ENCODE measurements at places on chromosomes 16 and 17. TPM values are rescaled to one million over a fixed set of nuclear protein-coding genes. Genes with fewer than 3 reads are reported as not detected.

GRCh38 chr17:44297975-44298374 is 10.4 kb upstream of the RUNDC3A start:
- no peak for DNase-seq

- DNase-seq, result no peak
These were observed 233.1 kb downstream of the CBLN1 start for GRCh38 chr16:49048557-49048956.

DNA sequence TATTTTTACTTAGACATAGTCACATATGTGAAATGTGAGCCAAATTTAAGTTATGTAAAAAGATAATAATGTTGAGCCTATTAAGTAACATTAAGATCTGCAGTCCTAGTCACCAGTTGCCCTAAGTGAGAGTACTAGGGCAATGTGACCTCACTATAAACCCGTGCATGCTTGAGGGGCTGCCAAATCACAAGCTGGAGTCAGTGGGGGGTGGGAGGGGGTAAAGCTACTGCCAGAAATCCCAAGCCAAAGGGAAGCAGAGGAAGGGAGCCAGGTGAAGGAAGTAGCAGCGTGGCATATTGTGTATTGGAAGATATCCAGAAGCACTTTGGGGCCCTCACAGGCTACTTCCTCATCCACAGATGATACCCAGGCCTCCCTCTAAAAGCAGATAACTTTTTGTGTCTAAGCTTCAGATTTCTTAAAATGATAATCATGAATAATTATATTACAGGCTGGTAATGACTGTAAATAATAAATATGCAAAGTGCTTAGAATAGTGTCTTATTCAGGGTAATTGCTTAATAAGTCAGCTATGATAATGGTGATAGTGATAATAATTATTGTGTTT is 134.1 kb downstream of the CA10 start:
- no peak for DNase-seq

GRCh38 chr17:14429084-14429483 is 128.2 kb downstream of the HS3ST3B1 start:
- DNase-seq, result no peak

DNA sequence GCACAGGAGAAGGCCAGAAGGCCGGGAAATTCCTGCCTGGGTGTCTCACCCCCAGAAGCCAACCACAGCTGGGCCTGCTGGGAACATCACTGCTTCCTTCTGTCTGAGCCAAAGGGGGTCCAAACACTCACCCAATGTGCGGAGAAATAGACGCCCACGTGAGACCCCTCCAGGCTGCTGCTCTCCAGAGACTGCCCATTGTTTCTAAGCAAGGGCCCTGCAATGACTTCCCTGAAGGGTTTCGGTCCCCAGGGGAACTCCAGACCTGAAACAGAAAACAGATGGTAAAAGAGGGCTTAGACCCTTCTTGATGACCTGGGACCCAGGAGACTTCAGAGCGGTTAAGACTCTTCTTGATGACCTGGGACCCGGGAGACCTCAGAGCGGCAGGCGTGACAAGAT is 41.3 kb downstream of the MRM3 start:
- no peak for DNase-seq

DNA sequence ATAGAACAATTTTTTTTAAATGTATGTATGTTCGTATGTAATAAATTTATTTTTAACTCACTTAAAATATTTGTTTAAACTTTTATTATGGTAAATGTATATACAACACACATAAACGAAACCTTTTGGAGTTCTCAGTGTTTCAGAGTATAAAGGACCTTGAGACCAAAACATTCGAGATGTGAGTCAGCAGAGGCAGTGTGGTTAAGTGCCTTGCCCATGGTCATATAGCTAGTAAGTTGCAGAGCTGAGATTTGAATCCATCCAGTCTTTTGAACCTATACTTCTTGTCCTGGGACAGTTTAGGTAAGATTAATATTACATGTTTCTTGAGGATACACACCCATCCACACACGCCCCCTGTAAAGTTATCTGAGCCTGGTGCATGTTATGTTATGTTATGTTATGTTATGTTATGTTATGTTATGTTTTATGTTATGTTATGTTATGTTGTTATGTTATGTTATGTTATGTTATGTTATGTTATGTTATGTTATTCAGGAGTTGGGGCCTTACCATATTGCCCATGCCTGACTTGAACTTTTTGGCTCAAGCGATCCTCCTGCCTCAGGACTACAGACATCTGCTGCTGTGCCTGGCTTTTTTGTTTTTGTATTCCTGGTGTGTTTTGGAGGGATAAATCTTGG is 41.8 kb downstream of the TNRC6A start:
- DNase-seq, result no peak

DNA sequence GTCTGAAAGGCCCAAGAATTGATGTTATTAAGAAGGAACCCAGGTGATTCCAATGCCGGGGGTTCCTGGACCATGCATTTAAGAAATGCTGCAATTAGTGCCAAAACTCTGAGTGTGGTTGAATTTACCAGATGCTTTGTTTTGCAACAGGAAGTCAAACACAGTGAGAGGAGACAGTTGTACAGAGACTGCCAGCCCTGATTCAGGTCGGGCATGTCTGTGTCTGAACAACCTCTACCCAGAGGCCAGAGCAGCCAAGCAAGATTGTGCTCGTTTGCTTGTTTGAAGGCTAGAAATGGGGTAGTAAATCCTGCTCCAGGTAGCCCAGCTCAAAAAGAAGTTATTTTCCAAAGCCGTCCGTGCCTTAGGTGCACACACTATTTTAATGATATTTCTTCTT is 412.4 kb upstream of the ERCC4 start:
- no peak for DNase-seq

DNA sequence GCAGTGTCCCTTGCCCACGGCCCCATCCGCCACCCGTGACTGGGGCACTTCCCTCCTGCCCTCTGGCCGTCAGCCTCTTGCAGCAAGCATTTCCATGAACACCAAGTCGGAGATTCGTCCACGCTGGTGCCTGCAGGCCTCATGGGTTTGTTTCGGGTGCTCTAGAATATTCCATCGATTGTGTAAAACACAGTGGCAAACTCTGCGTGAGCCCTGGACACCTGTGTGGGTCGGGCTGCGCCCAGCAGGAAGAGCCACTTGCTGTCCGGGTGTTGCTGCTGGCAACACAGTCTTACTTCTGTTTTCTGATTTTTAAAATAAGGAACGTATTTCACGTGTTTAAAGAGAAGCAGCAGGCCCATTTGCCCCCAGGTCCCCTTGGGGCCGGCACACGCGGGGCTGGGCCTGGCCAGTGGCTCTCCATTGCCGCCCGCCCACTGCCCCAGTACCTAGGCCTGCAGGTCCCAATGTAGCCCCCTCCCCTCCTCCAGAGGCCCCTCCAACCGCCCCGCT is 10.0 kb downstream of the CYBC1 start:
- DNase-seq, result no peak

- DNase-seq, result peak; percentile 50
These were observed 21.3 kb upstream of the CDH15 start for GRCh38 chr16:89150090-89150835.

DNA sequence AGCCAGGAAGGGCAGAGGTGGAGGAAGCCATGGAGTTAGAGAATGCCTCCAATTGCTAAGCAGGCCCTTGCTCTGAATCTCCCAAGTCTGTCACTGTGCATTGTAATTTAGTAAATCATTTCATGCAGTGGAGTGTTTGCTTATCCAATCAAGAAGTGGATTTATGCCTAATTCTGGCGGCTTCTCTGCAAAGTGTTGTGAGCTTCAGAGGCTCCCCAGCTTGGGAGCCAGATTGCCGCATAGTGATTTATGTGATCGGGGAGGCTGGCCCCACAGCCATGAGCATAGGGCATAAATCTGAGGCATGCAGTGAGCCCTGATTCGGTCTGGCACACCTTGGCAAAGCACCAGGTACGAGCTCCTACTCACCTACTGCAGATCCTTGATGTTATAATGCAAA is 520.8 kb downstream of the HS3ST4 start:
- no peak for DNase-seq

DNA sequence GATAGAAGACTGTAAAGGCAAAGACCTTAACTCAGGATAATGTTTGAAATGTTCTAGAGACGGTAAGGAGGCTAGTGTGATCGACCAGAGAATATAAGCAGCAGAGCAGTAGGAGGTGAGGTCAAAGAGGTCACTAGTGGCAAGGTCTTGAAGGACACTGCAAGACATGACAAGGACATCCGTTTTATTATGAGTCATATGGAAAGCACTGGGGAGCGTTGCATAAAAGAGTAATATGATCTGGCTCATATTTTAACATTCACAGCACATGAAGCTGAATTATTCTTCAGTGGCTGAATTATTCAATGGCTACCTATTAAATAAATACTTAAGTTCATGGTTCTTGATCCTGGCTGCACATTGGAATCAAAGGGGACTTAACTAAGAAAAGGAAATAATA is 123.7 kb downstream of the SOX9 start:
- DNase-seq, result no peak

- no peak for DNase-seq
These were observed 21.2 kb downstream of the EARS2 start for GRCh38 chr16:23535901-23536300.

GRCh38 chr16:85327731-85328675 is 215.7 kb upstream of the CIBAR2 start:
- peak; percentile 82 for DNase-seq

- peak; percentile 95 for DNase-seq
These were observed 20.5 kb upstream of the RPTOR start for GRCh38 chr17:80523956-80524712.

- peak; percentile 79 for DNase-seq
These were observed 37.0 kb upstream of the ZNF750 start for GRCh38 chr17:82876602-82877379.

- no peak for DNase-seq
These were observed 45.8 kb upstream of the PLCG2 start for GRCh38 chr16:81733295-81733694.

- DNase-seq, result peak; percentile 33
These were observed 56.9 kb downstream of the PRKCA start for GRCh38 chr17:66359351-66359750.

DNA sequence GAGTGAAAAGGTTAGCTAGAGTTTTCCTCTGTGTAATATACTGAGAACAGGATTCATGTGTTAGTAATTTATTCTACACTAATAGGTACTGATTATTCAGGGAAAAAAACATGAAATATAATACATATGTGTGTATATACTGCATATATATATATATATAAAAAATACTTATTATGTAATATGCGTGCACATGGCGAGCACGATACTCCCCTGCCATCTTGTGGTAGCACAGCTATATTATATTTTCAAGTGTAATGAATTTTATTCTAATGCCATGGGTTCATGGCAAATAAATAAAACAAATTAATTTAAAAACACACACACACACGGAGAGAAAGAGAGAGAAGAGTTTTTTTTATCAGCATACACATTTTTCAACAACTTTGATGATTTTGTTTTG is 460.6 kb downstream of the KCNJ2 start:
- no peak for DNase-seq

GRCh38 chr17:33981711-33982601 is 273.1 kb upstream of the CCL2 start:
- DNase-seq, result no peak

- no peak for DNase-seq
These were observed 2.7 kb downstream of the OTOP3 start for GRCh38 chr17:74938194-74938950.

- DNase-seq, result peak; percentile 56
These were observed 10.7 kb upstream of the ZNF423 start for GRCh38 chr16:49866595-49867071.

DNA sequence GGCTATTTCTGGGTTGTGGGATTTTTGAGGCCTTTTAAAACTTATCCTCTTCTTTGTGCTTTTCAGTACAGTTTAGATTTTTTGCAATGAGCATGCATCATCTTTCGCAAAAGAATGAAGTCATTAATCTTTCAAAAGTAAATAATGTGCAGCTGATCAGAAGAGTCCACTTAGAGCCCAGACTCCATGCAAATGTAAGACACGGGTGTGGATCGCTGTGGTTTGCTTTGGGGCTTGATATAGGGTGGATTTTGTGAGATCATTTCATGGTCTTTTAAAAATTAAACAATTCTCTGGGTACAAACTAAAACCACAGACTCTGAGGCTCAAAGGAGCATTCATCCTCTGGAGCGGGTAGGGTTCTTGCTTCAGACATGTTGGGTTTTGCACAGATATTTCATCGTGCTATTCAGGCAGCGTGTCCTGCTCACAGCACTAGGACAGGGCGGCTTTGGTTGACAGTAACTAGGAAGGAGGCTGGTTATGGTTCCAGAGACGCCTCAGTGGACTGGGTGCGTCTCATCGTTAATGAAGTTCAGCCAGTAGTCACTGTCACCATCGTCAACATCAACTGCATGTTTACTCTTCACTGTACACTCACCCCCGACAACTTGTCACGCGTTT is 129.4 kb upstream of the PLCG2 start:
- no peak for DNase-seq

GRCh38 chr16:89921702-89922476 is 1.3 kb upstream of the TUBB3 start:
- peak; percentile 97 for DNase-seq

- no peak for DNase-seq
These were observed 498 bp downstream of the PKMYT1 start for GRCh38 chr16:2979669-2980226.

DNA sequence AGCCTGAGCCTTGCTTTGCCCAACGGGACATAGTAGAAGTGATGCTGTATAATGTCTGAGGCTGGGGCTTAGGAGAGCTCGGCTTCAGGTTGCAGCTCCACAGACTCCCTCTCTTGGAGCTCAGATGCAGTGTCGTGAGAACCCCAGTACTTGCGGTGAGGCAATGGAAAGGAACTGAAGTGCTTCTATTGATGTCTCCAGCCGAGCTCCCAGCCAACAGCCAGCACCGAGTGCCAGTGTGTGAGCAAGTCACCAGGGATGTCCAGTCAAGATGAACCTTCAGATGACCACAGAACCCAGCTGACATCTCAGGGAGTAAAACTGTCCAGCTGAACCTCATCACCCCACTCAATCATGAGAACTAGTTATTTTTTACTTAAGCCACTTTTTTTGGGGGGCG is 268.1 kb downstream of the IRF8 start:
- no peak for DNase-seq

The MAFG gene
- total RNA-seq, result 8.4 TPM

The TMIGD1 gene
- not detected for total RNA-seq

The AOC2 gene
- 1.4 TPM for total RNA-seq

The CRYBA1 gene
- total RNA-seq, result not detected

The FBXW10B gene
- total RNA-seq, result 2.4 TPM

The ELOB gene
- 159 TPM for total RNA-seq

The MRC2 gene
- 374 TPM for total RNA-seq

The NAGS gene
- total RNA-seq, result 0.48 TPM

The MYH3 gene
- total RNA-seq, result 12.0 TPM

The CALB2 gene
- total RNA-seq, result 1.7 TPM

The ABCC11 gene
- total RNA-seq, result 0.96 TPM

The MYH2 gene
- 0.72 TPM for total RNA-seq

The LRRC37B gene
- total RNA-seq, result 24.6 TPM

The UNC45B gene
- 0.24 TPM for total RNA-seq

The SLC7A6OS gene
- 7.9 TPM for total RNA-seq

The OR3A2 gene
- total RNA-seq, result not detected

Data from umbilical cord (tissue), 2 donors.